GF-D8 (cell line): ENCODE measurements at places on chromosomes 16 and 17.

DNA sequence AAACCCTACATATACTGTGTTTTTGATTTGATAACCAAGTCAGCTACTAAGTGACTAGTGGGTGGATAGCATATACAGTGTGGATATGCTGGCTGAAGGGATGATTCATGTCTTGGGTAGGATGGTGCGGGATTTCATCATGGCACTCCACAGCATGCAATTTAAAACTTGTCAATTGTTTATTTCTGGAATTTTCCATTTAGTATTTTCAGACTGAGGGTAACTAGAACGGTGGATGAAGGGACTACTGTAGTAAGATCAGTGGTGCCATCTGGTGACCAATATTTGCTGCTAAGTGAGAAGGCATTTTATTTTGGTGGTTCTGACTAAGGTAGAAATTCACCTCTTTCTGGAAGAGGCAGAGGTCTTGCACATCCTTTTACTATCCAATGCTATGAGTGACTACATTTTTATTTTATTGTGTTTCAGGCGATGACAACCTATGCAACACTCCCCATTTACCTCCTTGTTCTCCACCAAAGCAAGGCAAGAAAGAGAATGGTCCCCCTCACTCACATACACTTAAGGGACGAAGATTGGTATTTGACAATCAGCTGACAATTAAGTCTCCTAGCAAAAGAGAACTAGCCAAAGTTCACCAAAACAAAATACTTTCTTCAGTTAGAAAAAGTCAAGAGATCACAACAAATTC lies 3.1 kb downstream of the CDC6 start:
- DNase-seq: peak; percentile 38

DNA sequence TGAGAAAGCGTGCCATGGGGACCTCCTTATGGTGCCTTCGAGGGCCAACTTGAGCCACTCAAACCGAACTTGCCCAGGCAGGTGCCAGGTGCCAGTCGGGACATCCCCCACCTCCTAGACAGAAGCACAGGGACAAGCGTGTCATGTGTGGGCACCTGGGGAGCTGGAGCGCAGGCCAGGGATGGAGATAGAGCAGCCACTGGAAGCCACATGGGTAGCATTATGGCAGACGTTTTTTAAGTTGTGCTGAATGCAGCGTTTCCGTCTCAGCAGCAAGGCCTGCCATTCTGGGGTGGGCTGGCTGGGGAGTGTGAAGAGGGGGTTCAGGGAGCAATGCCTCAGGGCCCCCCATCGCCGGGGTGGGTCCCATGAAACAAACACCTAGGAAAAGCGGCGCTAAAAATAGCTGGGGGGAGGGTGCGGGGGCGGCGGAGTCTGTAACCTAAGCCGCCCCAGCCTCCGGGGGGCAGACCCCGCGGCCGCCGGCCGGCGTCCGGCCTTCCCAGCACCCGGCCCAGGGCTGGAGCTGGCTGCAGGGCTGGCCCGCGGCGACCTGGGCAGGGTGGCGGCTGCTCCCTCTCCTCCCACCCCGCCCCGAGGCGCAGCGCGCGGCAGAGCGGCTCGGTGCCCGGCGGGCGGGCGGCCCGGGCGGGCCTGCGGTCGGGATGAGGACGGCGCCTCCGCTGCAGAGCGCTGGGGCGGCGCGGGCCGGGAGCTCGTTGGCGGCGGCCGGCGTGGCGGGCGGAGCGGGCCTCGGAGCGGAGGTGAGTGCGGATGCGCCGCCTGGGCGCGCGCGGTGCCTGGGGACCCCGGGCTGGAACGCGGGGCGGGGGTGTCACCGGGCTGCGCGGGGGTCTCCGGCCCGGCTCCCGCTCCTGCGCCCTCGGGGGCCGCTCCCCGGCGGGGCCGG lies at the start of gene ZNF469:
Gene ZNF469 (plus strand): TSS at position 469 of the 910 bp plus-strand sequence. CDS start 44,512 bp downstream, outside the sequence.
- DNase-seq: no peak

DNA sequence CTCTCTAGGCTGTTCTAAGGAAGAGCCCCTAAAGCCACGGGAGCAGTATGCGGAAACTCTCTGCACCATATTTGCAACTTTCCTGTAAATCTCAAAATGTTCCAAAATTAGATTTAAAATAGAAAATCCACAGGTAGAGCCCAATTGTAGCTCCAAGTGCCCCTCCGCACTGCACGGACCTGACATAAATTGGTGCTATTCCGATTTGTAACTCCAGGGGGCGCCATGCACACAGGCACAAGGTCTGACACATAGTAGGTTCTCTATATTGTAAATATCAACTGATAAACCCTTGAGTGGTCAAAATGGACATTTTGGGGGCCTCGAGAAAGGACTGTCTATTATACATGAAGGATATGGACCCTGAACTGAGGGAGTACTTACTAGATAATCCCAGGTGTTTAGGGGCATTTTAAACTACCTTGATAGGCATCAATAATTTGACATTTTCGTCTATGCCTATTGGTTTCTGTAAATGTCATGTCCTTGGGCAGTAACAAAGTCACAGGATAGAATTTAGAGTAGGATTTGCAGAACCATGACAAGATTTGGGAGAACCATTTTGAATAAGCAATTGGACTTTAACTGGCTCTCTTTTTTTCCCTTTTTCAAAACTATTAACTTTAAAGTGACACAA lies 36.6 kb upstream of the TMEM132E start:
- DNase-seq: no peak

- no peak for DNase-seq
Observed at GRCh38 chr16:3152027-3152276, 17.1 kb downstream of the ZNF213 start.

DNA sequence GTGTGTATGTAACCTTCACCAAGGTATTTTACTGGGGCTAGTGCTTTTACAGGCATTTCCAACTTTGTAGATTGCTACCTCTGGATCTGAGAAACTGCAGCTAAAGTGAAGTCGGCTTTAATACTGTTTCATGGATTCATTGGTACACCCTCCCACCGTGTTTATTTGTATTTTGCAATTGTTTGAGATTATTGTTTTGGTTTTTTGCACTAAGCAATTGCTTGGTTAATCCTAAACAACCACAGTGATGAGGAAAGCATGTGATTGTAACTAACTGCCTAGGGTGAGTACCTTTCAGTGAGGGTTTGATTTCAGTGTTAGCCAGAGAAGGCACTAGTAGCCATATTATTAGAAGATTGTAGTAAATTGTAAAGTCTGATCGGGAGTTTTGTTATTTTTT lies 3.3 kb downstream of the LUC7L3 start:
- no peak for DNase-seq

DNA sequence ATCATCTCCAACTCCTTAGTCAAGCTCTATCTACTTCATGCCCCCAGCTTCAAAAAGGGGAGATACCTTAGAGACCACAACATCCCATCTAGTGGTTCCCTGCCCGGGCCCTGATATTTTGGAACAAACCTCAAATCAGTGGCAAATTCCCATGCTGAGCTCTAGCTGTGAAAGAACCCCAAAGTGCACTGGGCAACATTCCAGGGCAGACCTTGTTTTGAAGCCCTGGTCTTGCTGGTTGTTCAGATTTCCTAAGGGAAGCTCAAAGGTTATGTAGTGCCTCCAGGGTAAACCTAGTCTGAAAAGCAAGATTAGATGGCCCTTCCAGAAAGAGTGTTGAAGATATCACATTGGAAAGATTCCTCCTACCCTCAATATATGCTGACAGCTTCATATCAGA lies 16.3 kb downstream of the FAM117A start:
- DNase-seq: no peak

GRCh38 chr17:50731575-50732460 lies 12.4 kb downstream of the LUC7L3 start:
- no peak for DNase-seq

- DNase-seq: no peak
Observed at GRCh38 chr16:75929046-75929445, 202.8 kb upstream of the CPHXL start.

DNA sequence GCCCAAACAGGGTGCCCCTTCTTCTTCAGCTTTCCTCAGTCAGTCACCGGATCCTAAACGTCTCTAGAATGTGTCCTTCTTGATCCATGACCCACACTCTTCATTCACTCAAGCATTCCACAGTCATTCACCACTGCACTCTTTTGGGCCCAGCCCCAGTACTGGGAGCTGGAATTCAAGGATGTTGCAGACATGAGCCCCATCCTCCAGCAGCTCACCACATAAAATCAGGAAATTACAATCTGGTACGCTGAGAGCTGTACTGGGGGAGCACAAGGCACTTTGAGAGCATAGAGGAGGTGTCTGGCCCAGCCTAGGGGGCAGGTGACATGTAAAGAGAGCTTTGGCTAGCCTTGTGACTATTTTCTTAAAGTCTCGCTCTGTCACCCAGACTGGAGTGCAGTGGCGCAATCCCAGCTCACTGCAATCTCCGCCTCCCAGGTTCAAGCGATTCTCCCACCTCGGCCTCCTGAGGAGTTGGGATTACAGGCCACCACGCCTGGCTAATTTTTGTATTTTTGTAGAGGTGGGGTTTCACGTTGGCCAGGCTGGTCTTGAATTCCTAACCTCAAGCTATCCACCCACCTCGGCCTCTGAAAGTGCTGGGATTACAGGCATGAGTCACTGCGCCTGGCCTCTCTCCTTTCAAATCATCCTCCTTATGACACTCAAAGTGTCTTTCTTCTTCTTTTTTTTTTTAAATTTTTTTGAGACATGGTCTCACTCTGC lies 18.7 kb downstream of the CES4A start:
- no peak for DNase-seq

- DNase-seq: no peak
Observed at GRCh38 chr17:65407017-65407416, 154.4 kb downstream of the AXIN2 start.

DNA sequence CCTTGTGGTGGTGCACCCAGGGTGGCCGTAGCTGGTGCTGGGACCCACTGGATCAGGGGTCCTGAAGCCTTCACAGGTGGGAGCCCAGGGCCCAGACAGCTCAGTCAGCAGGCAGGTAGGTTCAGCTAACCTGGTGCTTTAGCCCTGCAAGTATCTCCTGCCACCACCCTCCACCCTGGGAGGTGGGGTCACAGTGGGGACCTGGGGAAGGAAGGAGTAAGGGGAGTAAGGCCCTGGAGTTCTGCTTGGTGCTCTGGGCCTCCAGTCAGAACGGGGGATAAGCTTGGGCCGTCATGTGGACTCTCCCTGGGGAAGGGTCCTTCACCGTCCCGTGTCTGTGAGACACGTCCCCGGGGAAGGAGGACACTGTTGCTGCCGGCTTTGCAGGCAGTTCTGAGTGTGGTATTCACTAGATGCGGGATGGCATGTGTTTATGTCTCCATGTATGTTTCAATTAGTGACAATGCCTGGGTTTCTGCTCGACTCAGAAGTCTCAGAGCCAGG lies 20.7 kb downstream of the SGSM2 start:
- no peak for DNase-seq

DNA sequence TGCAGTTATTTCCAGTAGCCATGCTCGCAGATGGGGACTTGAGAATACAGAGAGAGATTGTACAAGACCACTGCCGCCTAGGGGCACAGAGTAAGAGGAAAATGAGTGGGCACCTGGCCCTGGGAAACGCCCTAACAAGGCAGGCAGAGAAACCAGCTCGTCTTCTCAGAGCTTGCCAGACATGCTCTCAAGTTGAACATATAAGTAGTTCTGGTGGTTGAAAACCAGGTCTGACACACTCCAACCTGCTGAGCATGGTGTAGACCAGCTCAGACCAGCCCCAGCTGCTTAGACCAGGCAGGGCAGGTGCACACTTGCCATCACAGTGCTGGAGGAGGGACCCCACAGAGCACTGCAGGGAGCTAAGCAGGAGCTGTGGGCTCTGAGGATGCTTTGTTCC lies 250.5 kb downstream of the CPPED1 start:
- DNase-seq: no peak

GRCh38 chr17:68807998-68808772 lies 147.0 kb downstream of the ABCA8 start:
- DNase-seq: no peak

GRCh38 chr16:62869837-62870236 lies 833.6 kb upstream of the CDH8 start:
- no peak for DNase-seq

DNA sequence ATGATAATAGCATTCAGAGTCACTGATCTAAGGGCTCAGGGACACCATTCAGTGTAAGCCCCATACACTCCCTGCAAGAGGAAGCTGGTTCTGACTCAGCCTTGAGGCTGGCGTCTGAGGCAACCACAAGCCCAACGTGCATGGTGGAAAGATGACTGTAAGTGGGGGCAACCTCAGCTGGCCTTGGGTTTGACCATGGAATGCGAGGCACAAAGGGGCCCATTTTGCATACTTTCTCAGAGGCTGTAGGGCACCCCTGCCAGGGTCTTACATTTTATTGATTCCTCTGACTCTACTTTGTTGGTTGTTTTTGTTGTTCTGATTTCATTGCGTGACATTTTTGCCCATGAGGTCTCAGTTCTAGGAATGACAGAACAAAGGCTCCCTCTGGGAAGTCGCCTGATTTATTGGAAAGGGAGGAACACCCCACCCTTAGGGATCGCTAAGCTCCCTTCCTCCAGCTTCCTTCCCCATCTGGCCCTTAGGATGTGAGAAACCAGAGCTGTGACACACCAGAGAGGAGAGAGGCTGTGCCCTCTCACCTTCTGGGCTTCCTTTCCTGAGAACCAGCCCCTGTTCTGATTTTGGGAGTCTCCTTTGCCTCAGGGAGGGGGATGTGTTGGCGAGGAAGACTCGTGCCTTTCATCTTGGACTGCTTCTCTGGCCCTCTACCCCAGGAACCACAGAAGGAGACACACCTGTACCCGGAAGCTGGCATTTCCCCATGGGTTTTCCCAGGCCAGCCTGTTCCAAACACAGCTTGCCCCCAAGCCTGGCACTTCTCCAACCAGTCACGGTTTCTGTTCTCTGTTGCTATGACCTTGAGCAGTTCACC lies 5.6 kb upstream of the CIITA start:
- DNase-seq: peak; percentile 15

DNA sequence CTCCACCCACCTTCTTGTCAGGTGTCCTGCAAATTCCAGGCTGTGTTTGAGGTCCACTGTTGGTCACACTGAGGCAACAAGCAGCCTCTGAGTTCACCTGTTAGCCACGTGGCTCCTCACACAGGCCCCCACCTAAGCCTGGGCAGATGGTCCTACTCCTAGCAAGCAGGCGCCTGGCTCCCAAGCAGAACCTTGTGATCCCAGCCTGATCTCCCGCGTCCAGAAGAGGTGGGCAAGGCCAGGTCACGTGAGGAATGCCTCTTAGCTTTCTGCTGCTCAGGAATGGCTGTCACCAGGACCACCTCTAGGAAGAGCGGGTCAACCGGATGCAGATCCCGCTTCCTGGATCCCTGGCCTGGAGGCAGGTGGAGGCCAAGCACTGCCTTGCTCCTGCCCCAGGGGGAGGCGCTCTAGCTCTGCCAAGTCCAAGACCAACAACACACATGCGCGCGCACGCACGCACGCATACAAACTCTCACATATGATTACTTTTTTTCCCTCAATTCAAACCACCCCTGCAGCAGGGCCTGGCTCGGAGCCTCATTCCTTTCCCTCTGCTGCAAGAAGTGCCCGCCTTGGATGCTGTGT lies 9.5 kb downstream of the CYB561 start:
- no peak for DNase-seq
